ENCODE measurements at places on chromosomes 1 and 21.

GRCh38 chr1:243335292-243335691 is 79.5 kb downstream of the SDCCAG8 start:
- DNase-seq: no peak

GRCh38 chr21:38254970-38255369 is 1.8 kb upstream of the KCNJ15 start:
- DNase-seq: no peak

- no peak for DNase-seq
These were observed 15.9 kb downstream of the DUSP10 start for GRCh38 chr1:221725735-221726672.

GRCh38 chr1:207870306-207871031 is 40.5 kb downstream of the CD34 start:
- DNase-seq: no peak

DNA sequence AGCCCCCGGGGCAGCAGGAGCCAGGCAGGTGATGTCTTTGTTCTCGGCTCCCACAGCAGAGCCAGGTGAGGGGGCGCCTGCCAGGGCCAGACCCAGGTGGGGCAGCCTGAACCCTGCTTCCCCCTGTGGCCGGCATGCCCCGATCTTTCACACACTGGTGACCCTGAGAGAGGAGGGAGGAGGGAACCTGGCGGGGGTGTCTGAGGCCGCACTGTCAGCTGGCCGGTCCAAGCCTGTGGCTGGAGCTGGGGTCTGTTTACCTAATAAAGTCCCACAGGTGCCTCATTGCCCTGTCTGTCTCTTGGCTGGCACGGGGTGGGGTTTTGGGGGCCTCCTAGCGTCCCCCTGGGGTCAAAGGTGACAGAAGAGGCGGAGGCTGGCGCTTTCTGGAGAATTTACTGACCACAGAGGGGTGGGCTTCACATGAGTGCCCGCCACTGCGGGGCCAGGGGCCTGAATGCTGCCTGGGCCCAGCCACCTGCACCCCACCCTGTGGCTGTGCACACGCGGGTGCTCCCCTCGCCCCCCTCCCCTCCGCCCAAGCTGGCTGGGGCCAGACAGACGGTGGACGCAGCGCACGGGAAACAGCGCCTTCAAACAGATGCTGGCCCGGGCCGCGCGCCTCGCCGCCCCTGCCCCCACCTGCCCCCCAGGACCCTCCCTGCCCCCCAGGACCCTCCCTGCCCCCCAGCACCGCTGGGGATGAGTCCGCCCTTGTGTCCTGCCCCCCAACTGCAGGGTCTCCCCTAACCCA is 5.8 kb downstream of the TMEM240 start:
- DNase-seq: no peak

DNA sequence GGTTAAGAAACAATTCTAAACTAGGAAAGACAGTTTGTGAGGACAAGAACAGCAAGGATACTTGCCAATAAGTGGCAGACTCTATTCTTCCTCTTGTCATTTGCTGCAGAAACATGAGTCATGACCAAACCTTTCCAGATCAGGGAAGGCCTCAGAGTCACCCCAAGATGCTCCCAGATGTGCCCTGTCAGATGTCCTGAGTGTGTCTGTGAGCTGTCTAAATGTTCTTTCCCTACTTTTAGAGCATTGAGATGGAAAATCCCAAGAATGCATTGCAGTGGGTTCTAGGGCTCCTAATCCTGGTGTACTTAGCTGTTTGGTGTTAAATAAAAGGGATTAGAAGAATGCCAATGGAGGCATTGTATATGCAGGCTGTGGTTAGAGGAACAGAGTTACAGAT is 57.5 kb upstream of the KIAA0040 start:
- no peak for DNase-seq

DNA sequence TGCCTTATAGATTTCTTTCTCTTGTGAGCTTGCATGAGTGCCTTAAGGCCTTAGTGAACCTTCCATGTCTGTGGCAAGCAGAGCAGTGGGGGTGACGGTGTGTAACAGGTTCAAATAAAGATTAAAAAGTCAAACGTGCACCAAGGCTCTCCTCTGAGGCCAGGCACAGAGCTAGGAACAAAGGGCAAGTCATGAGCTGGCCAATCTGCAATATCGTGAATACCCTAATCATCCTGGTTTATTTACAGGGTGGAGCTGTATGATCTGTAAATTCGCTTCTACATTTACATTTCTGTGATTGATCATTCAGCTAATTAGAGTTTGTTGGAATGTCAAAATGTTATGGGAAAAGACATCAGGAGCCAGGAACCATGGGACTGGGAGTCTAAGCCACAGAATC is 120.2 kb downstream of the CAPN8 start:
- DNase-seq: no peak

DNA sequence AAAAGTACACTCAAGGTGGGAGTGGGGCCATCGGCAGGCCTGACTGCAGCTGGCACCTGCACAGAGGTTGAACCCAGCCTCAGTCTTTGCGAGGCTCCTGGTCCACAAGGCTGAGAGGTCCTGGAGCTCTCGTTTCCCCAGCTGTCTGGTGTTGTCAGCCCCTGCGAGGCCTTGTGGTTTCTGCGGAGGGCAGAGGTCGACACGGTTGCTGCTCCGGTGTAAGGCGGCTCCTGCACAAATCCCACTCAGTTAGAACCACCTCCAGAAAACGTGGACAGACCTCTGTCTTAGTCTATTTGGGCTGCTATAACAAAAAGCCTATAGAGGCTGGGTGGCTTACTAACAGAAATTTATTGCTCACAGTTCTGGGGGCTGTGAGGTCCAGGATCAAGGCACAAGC is 5.8 kb downstream of the KIAA1614 start:
- DNase-seq: no peak

DNA sequence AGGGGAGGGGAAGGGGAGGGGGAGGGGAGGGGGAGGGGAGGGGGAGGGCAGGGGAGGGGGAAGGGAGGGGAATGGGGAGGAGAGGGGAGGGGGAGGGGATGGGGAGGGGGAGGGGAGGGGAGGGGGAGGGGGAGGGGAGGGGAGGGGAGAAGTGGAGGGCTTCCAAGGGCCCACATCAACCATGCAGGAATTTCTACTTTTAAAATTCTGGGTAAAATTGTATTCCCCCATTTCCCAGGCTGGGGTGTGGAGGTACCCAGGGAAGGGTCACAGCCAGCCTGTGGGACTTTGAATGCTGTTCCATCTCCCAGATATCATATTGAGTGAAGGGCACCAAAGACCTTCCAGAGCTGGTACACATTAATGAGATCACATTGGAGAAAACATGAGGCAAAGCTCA is 126.9 kb upstream of the ETS2 start:
- no peak for DNase-seq

- no peak for DNase-seq
These were observed 38.1 kb downstream of the GNPAT start for GRCh38 chr1:231279081-231279480.

DNA sequence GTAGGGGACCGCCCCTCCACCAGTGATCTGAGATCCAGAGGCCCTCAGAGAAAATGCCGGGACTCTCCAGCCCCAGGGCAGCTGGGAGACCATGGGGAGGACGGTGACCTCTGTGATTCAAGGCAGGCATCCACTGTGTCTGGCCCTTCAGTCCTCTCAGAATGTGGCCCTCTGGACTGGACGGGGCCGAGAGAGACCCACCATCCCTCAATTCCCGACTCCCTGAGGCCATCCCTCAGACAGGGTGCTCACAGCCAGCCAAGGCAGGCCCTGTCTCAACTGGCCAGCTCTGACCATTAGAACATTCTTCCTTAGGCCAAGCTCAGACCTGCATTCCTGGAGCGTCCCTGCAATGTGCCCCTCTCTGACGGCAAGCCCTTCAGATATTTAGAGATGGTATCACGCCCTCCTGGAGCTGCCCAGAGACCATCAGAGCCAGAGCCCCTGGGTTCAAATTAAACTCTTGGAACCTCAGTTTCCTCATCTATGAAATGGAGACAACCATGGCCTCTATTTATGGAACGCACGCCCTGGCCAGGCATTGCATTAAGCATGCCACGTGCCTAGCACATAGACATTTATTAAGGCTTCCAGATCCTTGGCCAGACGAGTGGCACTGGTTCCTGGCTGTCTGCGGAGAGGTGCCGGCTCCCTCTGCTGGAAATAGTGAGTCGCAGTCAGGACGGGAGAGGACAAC is 9.6 kb upstream of the EPS8L3 start:
- DNase-seq: peak; percentile 74

GRCh38 chr1:88746916-88747315 is 62.8 kb downstream of the PKN2 start:
- DNase-seq: no peak

DNA sequence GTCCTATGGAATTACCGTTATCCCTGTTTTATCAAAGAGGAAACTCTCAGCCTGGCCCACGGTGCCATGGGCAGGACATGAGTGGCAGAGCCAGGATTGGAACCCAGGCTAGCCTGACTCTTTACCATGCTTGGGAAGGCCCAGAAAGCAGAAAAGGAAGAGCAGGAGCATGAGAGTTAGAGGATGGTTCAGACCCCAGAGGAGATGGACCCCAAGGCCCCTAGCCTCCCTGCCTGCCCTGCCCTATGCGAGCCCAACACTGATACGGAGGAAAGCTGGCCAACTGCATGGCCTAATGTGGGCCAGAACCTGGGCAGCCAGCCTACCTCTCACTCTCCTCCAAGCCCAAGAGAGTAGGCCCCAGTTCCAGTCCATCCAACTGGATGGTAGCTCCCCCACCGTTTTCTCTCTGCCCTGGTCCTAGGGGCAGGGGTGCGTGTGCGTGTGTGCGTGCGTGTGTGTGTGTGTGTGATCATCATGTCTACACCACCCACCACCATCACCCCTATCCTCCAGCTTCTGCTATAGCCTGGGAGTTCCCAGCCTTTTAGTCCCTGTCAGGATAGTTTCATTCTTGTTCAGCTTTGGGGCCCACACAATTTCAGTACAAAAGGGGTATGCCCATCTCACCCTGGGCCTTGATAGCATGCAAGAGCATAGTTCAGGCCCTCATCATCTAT is 15.4 kb upstream of the MEX3A start:
- no peak for DNase-seq

DNA sequence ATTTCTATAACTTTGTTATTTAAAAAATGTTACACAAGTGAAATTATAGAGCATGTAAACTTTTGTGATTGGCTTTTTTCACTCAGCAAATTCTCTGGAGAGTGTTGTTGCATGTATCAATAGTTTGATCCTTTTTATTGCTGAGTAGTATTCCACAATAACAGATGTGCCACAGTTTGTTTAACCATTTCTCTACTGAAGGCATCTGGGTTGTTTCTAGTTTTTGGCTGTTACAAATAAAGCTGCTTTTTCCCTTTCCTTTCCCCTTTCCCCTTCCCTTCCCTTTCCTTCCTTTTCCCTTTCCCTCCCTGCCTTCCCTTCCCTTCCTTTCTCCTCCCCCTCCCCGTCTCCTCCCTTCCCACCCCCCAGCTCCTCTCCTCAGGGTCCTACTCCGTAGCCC is 15.9 kb downstream of the TUFT1 start:
- DNase-seq: no peak

- DNase-seq: no peak
These were observed 355.6 kb downstream of the USP25 start for GRCh38 chr21:16085421-16085820.

- no peak for DNase-seq
These were observed 17.5 kb downstream of the CFAP45 start for GRCh38 chr1:159882527-159882862.

- no peak for DNase-seq
These were observed 34.1 kb upstream of the NEK7 start for GRCh38 chr1:198122693-198123092.

- DNase-seq: no peak
These were observed 209.2 kb upstream of the PTGFR start for GRCh38 chr1:78281580-78281979.

DNA sequence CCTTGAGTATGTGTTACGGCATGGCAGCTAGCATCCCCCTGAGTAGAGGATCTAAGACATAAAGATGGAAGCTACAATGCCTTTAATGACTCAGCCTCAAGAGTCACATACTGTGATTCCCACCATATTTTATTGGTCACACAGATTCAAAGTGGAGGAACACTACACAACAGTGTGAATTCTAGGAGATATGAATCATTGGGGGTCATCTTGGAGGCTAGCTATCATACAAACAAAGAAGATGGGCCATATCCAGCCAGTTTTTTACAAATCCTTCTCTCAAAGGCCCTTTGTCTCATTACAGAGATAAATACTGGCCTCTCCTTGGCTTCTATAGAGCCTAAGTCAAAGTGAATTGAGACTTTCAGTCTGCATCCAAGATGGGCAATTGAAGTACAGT is 177.0 kb downstream of the TBX15 start:
- no peak for DNase-seq

- no peak for DNase-seq
These were observed 4.7 kb downstream of the CPLANE2 start for GRCh38 chr1:16232316-16232710.

DNA sequence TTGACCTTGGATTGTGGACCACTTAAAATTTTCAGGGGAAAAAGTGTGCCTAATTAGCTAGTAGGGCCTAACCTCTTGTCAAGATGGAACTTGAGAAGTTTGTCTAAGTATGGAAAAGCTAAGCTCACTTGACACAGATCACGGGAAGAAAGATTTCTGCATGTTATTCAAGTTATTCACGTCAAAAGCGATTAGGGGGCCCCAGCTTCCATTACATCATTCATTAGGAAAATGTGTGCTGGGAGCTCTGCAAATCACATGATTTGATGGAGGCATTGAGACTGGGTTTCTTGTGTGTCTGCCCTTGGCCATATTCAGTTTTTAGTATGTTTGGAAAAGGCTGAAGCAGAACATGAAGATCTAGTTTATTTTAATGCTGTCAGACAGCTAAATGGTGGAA is 15.5 kb upstream of the POGZ start:
- no peak for DNase-seq

DNA sequence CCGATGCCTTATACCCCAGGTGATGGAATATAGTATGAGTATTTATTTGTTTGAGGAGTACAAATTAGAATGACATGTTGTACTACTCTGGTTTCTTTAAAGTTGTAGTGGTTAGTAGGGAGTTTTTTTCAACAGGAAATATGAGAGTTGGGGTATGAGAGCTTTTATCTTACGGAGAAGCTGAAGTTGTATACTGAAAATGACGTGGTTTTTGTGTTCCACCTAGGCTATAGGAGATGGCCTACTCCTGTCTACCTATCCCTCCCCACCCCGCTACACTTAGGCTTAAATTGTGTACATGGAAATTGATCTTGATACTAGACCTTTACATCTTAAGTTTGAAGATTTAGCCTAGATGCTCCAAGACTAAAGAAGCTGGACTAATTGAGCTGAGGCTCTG is 6.8 kb upstream of the HAX1 start:
- no peak for DNase-seq

GRCh38 chr1:90133133-90133532 is 138.2 kb downstream of the ZNF326 start:
- peak; percentile 1 for DNase-seq

GRCh38 chr1:184947497-184948256 is 26.6 kb downstream of the NIBAN1 start:
- no peak for DNase-seq

DNA sequence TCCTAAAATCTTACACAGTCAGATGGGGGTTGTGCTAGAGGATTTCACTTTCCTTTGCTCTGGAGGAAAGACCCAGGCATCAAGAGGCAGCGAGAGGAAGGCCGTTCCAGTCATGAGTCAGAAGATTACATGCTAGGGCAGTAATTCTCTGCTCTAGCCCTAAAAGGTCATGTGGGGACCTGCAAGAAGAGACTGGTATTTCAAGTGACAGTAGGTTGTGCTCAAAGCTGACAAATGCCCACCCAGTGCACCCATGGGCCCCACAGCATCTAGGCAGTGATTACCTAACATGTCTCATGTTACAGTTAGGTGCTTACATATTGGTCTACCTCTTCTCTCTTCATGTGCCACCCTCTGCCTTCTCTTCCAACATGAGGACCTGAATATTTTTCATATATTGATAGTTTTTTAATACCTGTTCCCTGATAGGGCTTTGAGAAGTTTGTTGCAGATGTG is 99.7 kb upstream of the BEND5 start:
- DNase-seq: no peak

GRCh38 chr1:155569988-155570592 is 7.5 kb upstream of the ASH1L start:
- no peak for DNase-seq
